SK-N-SH (cell line): ENCODE measurements at places on chromosomes 3 and 15. TPM values are rescaled to one million over a fixed set of nuclear protein-coding genes. Genes with fewer than 3 reads are reported as not detected.

- no peak for DNase-seq
Measured at GRCh38 chr3:100032243-100032642, 82.1 kb downstream of the FILIP1L start.

The ADAMTS9 gene
- polyA plus RNA-seq: 4.1 and 7.1 TPM in 2 replicates

DNA sequence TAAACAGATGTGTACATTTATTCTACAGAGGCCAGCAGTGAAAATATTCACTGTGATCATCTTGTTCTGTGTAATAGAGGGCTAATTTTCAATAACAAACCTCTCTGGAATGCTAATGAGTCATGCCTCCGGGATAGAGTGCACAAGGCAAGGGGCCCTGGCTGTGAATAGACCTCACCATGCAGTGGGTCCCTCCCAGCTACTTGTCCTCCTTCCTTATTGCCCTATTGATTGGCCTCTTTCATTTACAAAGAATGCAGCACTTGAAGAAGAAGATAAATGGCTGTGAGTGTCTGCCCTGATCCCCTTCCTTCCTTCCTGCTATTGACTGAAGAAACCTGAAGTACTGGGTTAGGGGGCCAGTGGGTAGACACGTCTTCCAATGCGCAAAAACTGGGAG, 436.3 kb downstream of the WDR72 start:
- no peak for DNase-seq

DNA sequence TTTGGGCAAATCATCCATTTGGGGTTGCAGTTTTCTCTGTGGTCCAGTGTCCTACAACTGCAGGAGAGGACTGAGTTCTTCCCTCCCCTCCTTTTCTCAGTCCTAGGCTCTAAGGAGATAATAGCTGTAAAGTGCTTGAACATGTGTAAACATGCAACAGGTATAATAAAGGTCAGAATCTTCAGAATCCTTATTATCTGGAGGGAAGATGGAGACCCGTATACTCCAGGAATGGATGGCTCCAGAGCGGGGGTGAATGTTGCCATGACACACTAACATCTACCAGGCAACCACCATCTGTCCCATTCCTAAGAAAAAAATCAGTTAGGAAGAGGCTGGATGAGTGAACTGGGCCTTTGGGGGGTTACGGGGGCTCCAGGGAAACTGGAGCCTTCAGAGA, 39.7 kb upstream of the GLCE start:
- no peak for DNase-seq

GRCh38 chr3:152621006-152621868, 213.7 kb upstream of the P2RY1 start:
- no peak for DNase-seq
